ENCODE measurements at places on chromosomes 16 and 17.
A peak's percentile ranks its signal among the peaks of the same experiment; 100 is the strongest.

DNA sequence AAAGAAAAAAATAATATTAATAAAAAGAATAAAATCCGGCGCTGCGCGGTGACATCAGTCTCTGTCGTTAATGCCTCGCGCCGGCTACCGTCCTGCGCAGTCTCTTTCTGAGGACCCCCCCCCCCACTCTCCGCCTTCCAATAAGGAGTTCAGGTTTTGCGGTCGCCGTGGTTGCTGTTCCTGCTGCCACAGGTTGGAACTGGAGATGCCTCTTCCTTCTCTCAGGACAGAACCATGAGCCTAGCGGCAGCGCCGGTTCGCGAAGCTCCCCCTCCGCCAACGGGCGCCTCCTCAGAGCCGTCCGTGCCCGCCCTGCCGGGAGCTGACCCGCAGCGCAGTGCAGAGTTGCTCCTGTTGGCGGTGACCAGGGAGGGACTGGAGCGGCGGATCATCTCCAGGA is 2093.4 kb downstream of the TP53TG3F start:
- no peak for DNase-seq

DNA sequence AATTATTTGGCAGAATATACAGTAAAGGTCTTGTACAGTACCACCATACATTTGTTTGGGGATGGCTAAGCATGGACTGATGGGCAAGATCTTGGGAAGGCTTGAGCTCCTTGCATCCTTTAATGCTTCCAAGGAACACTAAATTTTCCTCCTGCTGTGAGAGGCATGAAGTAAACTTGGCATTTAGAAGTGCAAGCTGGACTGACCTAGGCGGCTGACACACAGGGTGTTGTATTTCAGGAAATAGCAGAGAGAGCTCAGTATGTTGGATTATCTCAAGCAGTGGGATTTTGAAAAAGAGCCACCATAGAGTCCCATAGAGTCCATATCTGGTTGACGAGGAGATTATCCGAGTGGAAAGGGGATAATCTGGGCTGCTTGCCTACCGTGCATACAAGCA is 2137.1 kb downstream of the TP53TG3F start:
- DNase-seq, result no peak

DNA sequence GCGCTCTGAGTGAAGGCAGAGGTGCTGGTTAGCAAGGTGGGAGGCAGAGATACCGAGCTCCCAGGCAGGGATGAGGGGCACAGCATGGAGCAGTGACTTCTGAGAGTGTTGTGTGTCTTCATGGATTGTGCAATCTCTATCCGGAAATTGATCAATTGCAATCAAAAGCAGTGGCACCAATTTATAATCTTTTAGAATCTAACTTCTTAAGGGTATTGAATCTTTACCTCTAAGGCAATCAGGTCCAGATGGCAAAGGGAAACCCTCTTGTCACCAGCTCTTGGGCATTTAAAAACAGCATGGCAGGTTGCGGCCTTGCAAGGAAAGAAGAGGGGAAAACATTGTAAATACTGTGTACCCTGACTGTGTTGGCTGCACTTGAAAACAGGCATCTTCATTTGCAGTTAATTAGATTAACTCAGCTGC is 58.0 kb upstream of the MRTFB start:
- DNase-seq, result no peak

DNA sequence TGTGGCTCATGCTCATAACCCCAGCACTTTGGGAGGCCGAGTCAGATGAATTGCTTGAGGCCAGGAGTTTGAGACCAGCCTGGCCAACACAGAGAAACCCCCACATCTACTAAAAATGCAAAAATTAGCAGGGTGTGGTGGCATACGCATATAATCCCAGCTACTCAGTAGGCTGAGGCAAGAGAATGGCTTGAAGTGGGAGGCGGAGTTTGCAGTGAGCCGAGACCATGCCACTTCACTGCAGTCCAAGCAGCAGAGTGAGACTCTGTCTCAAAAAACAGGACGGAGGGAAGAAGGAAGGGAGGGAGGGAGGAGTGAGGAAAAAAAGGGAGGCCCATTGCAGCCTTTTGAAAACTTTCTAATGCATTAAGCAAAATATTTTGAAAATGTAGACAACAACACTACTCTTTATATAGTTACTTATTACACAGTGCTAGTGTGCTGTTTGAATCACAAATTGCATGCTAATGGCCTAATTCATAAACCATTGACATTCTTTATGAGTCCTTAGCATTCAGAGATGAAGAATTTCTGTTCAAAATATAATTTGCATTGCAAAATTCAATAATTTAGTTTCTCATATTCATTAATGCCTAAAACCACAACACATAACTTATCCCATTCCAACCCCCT is 59.4 kb downstream of the TMEM114 start:
- no peak for DNase-seq

DNA sequence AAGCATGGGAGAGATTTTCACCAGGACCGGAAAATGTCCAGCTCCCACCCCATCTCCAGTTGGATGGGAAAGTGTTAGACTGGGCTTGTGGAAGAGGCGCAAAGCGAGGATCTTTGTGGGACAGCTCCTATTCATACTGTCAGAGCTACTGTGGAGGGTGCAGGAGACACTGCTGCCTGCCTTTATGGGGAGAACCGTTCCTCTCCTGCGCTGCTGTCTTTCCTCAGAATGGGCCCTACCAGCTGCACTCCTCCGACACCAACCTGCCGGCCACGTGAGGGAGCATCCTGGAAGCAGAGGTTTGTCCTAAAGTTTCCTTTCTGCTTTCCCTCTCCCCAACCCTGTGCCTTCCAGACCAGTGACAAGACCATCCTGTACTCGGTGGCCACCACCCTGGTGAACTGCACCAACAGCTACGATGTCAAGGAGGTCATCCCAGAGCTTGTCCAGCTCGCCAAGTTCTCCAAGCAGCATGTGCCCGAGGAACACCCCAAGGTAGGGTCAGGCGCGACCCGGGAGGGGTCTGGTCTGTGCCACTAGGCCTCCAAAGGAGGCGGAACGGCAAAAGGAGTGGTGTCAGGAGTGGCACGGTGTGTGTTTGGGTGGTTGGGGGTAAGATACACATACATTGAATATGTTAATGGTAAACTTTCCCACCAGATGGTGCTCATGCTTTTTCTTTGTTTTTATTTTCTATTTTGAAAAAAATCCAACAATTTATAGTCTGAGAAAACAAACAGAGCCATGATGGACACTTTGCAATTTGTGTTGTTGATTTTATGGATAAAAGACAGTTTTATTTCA is 23.0 kb downstream of the SLC35G3 start:
- no peak for DNase-seq

- DNase-seq, result no peak
These were observed 23.6 kb upstream of the OR1F1 start for GRCh38 chr16:3164121-3164991.

GRCh38 chr17:42056635-42057034 is 6.2 kb upstream of the C17orf113 start:
- no peak for DNase-seq

- no peak for DNase-seq
These were observed 40.8 kb upstream of the BHLHA9 start for GRCh38 chr17:1229349-1229899.

DNA sequence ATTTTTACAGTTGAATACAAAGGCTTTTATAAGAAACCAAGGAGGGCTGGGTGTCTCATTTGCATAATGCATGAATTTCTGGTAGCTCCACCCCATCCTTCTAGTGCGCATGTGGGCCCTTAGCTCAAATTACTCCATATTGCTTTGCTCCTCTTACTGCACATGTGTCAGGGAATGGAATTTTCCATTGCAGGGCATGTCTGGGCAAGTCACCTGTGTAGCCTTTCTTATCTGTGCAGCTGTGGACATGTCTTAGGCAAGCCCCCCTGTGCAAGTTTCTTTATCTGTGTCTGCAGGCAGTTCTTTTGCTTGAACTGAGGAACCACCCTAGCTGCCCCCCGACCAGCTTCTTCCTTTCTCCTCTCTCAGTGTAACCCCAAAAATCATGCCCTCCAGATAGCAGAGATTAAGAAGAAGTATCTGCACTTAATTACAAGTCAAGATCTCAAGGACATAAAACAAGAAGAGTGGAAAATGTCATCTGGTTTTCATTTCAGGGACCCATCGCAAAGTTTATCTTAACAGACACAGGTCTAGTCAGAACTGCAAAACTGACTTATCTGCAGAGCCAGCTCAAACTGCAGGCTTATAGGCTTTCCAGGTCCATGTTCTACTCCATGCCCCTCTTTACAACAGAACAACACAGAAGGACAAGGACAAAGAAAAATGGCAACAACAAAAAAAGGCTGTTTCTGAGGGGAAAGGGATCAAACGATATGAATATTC is 137.9 kb upstream of the HS3ST4 start:
- DNase-seq, result peak; percentile 4

GRCh38 chr16:77677129-77677528 is 45.2 kb upstream of the NUDT7 start:
- DNase-seq, result no peak

GRCh38 chr17:17913695-17914332 is 58.4 kb downstream of the TOM1L2 start:
- DNase-seq, result peak; percentile 99

DNA sequence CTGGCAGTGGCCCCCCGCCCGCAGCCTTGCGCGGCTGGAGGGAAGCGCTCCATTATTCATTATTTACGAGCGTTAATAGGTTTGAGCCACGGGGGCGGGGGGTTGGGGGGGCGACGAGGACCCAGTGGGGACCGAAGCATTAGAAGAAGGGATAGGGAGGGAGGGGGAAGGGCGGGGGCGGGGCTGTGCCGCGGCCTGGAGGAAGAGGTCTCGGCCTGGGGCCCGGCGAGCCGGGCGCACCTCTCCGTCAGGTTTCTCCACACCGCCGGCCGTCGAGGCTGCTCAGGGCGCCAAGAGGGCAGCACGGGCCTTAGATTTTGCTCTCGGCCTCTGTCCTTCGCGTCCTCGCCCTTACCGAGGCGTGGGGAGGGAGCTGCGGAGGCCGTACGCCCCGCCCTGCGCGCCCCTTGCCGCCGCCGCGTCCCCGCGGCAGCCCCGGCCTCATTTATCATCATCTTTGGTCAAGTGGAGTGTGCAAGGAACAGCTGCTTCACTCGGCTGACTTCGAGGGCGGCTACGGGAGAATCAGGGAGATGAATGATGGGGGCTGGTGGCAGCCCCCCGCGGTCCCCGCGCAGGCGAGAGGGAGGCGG is 54.2 kb downstream of the SREBF1 start:
- DNase-seq, result peak; percentile 87

GRCh38 chr16:88747588-88748301 is 37.3 kb downstream of the PIEZO1 start:
- peak; percentile 54 for DNase-seq

DNA sequence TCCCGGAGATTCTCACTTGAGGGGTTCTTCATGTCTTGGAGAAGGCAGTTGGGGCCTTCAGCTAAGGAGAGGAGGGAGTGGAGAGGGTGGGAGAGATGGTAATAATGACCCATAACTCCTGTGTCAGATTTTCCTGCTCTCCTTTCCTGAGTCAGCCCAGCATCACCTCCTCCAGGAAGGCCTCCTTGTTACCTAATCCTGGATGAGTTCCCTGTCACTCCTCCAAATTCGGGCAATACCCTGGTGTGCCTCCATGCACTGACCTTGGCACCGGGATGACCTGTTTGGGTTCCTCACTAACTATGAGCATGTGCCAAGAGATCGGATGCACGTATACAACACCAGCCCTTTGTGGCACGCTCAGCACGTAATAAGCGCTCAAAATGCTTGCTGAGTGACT is 38.8 kb downstream of the SDK2 start:
- DNase-seq, result no peak

DNA sequence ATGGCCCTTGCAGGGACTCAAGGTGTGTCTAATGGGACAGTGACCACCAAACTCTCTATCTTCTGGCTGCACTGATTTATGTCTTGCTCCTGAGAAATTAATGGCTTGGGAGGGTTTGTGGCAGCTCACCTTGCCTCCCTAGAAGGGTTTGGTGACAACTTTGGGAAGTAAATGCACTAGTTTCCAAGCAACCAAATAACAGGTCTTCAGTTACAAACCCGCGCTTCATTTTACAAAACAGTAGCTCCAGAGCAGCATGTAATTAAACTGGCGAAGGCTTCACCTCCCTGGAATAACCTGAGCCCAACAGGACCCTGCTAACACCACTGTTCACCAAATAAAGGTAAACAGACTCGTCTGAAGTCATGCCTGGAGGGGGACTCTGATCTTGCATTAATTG is 318.3 kb downstream of the SLC39A11 start:
- DNase-seq, result peak; percentile 74

GRCh38 chr16:13193721-13194120 is 292.3 kb downstream of the SHISA9 start:
- DNase-seq, result no peak

DNA sequence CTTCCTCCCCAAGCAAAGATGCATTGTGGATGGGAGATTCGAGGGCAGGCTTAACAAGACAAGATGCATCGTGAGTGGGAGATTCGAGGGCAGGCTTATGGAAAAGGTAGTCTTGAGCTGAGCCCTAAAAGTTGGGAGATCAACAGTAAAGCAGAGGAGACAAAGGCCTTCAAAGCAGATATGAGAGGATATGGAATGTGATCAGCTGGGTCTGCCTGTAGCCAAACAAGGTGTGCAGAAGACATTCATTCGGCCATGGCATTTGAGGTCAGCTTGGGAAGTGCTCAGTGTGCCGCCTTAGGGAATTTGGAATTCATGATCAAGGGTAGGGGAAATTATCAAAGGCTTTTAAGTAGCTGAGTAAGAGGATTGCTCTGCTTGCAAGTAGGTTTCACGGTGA is 39.5 kb downstream of the DNAH9 start:
- no peak for DNase-seq

DNA sequence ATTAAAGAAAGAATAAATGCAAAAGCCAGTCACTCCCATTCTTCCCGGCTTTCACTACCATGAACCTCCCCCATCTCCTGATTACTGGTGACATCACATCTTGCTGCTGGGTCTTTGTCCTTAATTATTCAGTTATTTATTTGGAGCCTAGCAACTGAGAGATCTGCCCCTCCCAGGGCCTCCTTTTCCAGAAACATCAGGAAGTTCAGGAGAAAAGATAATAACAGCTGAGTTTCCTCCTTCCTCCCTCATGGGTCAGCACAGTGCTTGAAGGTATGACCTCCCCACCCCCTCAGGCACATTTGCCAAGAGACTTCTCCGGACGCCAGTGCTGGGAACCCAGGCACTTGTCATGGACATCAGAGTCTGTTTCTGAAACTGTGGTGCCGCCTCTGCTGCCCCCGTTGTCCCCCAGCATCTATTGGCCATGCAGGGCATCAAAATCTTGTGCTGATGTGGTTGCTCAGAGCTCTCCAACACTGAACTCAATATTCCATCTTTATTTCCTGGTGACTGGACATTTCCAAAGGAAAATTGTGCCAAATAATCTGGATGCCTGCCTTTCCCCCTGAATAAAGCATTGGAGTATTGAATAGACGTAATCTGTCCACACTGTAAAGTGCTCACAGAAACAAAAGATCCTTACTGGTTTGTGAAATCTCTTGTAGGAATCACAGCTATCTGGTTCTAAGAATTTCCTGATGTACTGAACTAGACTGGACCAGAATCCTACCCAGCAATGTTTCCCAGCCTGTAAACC is 71.8 kb downstream of the ZNF18 start:
- no peak for DNase-seq

DNA sequence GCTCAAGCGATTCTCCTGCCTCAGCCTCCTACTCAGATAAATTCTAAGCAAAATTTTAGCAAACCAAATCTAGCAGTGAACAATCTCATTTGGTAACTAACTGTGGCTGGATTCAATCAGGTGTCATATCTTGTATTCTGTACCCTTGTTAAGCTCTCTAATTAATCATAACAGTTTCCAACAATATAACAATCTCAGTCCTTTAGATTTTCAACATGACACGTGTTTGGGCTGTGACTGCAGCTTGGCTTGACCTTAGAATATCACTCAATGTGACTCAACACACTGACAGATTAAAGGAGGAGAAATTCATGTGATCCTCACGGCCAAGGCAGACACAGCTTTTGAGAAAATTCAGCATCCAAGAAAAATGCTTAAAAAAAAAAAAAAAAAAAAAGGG is 133.6 kb downstream of the BANP start:
- no peak for DNase-seq

- DNase-seq, result peak; percentile 45
These were observed 919 bp downstream of the N4BP1 start for GRCh38 chr16:48608871-48609651.

All from NCI-H2171 treated with DMSO at 0.1 percent for 48 hours (cell line).